H54 (cell line): ENCODE measurements at places on chromosomes 12 and 14.
A peak's percentile ranks its signal among the peaks of the same experiment; 100 is the strongest.

GRCh38 chr14:21215130-21215878 lies 53.9 kb downstream of the HNRNPC start:
- no peak for DNase-seq

DNA sequence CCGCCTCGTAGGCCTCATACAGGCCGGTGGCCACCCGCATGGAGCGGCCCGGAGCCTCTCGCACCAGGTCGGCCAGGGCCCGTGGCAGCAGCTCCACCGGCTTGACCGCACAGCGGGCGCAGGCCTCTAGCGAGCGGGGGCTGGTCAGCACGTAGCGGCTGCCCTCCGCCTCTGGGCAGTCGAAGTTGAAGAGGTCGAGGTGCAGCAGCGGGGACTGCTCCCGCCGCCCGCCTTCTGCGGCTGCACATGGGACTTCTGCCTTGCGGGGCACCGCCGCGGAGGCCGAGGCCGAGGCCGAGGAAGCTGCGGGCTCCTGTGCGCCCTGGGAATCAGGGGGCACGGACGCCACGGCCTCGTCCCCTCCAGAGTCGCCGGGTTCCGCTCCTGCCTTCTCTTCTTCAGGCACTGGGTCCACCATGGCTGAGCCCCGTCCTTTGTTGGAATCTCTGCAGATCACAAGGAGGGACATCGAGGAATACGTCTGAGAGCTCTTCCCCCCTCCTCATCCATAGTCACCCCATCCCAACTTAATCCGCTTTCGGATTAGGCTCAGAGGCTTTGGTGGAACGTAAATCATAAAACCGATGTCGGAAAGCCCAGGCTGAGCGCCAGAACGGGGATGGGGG lies 1.4 kb downstream of the CCDC177 start:
- no peak for DNase-seq

GRCh38 chr12:45669093-45669492 lies 60.4 kb upstream of the ARID2 start:
- DNase-seq = no peak

DNA sequence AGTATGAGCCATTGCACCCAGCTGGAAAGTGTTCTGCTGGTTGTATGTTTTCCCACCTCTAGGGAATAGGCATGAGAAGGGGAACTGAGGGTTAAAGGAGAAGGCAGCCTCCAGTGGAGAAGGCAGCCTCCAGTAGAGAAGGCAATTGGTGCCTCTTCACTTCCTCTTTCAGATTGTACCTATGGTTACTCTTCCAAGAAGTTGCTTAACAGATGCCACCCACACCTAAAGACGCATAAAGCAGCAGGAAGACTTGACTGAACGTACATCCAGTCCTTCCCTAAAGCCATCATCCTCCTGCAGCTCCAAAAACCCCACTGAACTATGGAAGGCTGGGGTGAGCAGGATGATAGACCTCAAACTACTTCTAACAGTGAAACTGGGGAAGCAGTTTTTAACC lies 13.1 kb downstream of the DPF3 start:
- no peak for DNase-seq

DNA sequence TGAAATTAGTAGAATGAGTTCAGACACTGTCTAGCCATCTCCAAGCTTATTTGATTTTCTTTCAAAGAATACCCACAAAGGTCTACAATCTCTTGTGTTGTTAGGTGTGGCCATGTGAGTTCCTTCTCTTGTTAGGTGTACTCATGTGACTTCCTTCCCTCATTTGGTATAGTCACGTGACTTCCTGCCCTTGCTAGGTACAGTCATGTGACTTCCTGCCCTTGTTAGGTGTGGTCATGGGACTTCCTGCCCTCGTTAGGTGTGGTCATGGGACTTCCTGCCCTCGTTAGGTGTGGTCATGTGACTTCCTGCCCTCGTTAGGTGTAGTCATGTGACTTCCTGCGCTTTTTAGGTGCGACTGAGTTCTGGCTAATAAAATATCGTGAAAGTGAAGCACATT lies 179.6 kb downstream of the TMX1 start:
- DNase-seq = no peak

GRCh38 chr12:77104792-77105191 lies 39.4 kb upstream of the E2F7 start:
- no peak for DNase-seq

DNA sequence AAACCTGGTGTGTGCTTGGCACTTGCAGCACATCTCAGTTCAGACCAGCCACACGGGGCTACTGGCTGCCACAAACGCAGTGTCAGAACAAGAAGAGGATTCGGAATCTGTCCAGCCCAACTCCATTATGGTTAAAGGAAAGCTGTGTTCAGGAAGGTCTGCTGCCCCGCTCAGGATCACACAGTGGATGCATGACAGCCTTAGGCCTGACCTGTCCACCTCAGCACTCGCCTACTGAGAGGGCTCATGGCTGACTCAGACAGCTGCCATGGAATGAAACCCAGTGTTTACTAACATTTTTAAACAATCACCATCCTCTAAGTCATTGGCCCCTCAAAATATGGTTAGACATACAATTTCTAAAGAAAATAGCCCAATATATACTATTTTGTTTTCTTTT lies 5.6 kb upstream of the NIN start:
- DNase-seq = no peak

DNA sequence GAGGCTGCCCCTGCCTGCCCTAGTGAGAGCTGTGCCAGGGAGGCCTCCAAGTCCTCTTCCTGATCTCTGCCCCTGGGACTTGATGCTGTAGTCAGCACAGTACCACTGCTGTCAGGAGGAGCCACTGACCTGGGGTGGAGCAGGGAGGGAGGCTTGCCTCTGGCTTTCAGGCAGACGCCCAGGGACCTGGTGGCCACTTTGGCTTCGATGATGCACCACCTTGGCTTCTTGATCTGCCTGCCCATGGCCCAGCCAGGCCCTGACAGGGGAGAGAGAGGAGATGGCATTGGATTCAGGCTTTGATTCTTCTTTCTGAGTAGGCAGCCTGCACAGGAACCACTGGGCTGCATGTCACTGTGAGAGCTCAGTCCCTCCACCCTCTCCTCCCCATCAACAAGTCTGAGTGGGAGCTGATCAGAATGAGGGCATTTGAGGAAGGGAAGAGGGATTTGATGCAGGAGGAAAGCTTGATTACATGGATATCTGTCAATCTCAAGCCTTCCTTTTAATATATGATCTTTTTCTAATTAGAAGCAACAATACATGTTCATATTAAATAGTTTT lies 24.7 kb downstream of the TMEM63C start:
- DNase-seq = no peak

- no peak for DNase-seq
Observed at GRCh38 chr12:49975318-49975761, 2.6 kb downstream of the AQP6 start.

- no peak for DNase-seq
Observed at GRCh38 chr12:123833830-123834229, 71.7 kb downstream of the DNAH10 start.

- DNase-seq = no peak
Observed at GRCh38 chr14:103574104-103574503, 11.3 kb downstream of the COA8 start.

- peak; percentile 7 for DNase-seq
Observed at GRCh38 chr12:59708064-59708463, 112.2 kb downstream of the SLC16A7 start.

DNA sequence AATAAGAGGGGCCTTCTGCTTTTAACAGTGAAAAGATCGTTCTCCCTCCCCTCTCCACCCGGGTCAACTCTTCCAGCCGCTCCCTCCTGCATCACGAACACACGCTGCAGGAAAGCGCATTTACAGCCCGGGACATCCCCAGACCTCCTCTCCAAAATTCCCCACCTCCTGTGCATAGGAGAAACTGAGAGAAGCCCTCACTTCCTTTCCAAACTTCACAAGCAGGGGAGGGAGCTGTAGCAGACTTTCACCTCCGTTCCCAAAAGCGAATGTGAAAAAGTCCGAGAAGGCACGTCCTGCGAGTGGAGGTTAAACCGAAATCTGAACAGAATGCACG lies 513 bp downstream of the BCAT1 start:
- DNase-seq = peak; percentile 8

DNA sequence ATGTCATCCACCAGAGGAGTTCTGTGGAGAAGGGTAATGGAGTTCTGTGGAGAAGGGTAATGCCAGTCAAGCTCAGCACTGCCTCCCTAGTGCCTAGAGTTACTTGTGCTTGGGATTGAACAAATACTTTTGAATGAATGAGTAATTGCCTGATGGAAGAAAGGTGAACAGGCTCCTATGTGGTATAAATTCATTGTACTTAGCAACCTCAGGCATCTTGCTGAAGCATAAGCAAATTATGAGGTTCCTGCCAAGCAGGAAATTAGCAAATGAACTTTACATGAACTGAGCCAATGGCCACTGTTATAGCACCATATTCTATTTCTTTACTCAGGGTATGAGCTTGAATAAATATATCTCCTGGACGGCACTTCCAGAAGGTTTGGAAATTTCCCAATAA lies 1047.2 kb downstream of the SLC6A15 start:
- DNase-seq = no peak

GRCh38 chr12:11795913-11796459 lies 146.5 kb downstream of the ETV6 start:
- DNase-seq = peak; percentile 30

DNA sequence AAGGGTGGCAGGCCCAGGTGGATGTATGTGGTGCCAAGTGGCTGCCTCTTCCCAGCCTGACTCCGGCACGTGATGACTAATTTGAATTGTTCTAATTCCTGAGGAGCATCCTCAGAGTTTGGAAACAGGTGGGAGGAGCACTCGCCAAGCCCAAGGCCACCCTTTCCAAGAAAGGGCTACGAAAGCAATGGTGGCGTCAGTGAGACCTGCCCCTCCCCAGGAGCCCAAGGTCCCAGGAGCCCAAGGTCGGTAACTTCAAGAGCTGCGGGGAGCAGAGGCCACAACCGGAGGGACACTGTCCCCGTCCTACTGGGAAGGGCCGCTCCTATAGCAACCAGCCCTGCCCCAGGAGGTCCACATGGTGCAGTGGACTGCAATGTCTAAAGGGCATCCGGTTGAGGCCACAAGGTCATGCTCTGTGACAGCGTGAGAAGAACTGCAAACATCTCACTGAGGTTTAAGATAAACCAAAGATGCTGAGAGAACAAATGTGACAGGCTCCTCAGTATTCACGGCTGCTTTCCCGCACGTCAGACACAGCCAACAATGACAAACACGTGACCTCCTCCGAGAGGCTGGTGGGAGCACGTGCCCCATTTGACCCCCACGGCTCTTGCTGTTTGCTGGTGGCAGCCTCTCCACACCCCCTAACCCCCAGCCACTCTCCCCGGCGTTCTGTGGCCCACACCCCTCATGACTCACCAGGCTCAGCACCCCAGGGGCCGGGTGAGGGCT lies 79.6 kb downstream of the ITPK1 start:
- DNase-seq = peak; percentile 75

- DNase-seq = no peak
Observed at GRCh38 chr12:29113101-29113500, 36.0 kb upstream of the FAR2 start.

DNA sequence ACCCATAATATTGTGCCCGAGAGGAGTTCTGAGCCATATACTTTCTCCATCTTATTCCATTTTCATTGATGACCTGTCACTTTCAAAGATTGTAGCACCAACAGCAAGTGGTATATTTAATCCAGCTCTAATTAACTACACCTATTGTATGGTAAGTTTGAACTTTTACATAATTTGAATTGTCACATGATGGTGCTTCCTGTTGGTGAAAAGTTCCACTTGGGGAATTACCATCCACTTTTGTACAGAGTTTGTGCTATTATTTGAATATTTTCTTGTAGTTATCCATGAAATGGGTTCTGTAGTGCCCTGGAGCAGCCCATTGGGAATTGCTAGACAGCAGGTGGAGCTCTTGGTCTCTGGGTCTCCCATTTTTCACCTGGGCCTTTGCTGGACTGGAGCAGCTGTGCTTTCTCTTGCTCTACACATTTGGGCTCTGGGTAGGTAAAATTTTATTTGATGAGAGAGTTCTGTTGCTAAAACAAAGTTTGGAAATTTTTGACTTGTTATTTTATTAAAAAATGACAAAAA lies 3.0 kb downstream of the SMCO3 start:
- no peak for DNase-seq

DNA sequence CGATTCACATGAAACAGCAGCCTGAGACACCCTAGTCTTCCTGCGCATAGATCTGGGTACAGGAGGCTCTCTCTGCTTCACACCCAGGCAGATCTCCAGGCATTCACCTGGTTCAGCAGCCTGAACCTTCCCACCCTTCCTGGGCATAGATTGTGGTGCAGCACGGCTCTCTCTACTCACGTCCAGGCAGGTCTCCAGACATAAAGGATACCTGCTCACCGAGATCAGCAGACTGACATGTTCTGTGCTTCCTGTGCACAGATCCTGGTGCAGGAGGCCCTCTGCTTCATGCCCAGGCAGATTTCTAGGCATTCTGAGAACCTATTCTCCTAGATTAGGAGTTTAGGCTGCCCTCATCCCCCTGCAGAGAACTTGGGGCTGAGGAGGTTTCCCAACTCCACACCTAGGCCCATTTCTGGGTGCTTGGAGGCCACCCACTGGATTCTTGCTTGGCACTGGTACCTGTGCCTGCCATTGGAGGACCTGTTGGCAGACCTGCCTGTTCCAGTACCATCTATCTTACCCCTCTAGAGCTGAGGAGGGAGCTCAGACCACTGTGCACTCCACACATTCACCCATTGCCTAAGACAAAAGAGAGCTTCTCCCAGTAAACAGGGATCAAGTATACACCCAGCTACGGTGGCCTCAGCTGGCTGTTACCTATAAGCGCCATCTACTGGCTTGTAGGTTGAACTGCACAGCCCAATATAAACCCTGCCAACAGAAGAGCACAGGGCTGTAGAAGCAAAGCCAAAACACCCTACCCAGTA lies 28.0 kb upstream of the GARIN6 start:
- DNase-seq = peak; percentile 2

GRCh38 chr14:106850913-106851825 lies 1324.8 kb downstream of the TMEM121 start:
- DNase-seq = no peak

GRCh38 chr12:121766290-121767039 lies 27.0 kb downstream of the RHOF start:
- DNase-seq = no peak

GRCh38 chr14:53501361-53502211 lies 348.5 kb upstream of the DDHD1 start:
- DNase-seq = no peak
